ENCODE measurements at places on chromosomes 4 and X.

DNA sequence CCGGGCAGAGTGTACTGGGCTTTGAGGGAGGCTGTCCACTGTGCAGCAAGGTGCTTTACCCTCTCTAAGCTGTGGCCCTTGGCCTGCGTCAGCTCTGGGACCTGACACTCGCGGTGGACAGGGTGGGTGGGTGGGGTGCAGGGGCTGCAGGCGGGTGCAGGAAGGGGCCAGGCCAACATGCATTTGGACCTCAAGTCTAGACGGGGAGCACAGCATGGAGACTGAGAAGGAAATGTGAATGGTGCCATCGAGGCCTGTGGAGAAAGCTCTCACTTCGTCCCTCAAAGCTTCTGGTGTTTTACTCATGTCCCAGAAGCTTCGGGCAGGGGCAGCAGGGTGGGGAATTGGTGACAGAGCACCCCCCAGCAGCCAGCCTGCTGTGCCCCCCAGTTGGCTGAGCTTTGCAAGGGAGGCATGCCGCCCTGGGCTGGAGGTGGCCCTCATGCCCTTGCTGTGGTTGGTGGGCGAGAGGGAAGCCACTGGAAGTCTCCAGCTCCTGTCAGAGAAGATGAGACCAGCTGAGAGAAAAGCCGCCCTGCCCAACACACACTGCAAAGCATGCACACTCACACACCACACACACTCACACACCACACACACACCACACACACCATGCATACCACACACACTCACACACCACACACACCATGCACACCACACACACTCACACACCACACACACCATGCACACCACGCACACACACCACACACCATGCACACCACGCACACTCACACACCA is 12.3 kb downstream of the PNMA6E start:
- DNase-seq = no peak

DNA sequence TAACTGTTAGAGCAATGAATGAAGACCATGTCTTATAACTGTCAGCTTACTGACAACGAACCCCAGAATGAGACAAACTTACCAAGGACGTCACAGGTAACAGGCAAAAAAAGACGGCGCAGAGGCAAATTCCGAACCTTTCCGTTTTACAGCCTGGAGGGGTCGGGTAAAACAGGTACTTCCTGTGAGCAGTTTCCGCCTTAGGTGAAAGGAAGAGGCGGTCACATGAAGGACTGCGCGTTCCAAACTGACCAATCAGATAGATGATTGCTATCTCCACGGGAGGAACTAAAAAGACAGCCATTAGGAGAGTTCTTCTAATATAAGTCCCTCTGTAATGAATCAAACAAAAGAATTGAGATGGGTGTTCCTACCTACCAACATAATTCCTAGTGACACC is at the start of gene COX7B2:
TSS of gene COX7B2 (minus strand) at position 168 of the 400 bp plus-strand sequence. CDS start 174,053 bp downstream, outside the sequence.
- DNase-seq = no peak

DNA sequence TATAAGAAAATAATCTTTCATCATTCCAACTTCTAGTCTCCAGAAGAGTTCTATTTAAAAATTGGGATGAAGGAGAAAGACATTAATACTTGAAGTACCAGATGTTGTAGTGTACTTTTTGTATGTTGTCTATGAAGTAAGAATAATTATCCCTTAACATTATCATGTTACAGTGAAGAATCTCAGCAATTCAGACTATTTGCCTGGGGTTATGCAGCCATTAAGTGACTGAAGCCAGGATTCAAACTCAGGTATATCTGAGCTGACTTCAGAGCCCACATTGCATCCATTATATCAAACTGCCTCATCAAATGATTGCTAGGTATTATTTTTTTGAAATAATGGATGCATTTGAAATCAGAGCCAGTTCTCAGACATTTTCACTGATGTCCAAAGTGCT is 76.1 kb upstream of the FHDC1 start:
- DNase-seq = no peak

DNA sequence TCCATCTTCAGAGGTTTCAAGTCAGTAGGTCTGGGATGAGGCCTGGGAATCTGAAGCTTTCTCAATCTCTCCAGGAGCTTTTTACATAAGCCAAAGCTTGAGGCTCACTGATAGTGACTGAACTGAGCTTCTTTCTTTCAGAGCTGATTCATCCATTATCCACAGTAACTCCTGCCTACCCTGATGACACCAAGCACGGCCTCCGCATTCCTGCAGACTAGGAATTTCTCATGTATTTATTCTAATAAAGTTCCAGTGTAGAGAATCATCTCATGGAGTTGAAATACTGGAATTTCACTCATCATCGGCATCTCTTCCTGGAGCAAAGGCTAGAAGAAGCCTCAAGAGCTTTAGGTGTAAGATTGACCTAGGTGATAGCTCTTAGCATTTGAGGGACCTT is 12.1 kb upstream of the DCTD start:
- no peak for DNase-seq

DNA sequence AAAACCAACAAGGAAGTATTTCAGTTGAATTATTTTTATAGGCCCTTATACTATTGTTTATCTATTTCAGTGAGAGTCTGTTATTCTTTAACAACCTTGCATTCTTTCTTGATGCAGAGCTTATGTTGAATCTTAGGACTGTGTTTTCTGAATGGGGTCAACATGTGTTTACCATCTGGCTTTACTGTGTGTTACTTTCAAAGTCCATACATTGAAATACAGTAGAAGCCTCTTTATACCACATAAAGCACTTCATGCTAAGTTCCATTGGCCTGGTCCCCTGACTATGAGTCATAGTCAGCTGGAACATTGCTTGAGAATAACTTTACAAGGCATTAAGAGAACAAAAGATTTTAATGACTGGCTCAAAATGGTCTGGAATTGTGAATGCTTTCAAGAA is 152.6 kb downstream of the GASK1B start:
- no peak for DNase-seq

DNA sequence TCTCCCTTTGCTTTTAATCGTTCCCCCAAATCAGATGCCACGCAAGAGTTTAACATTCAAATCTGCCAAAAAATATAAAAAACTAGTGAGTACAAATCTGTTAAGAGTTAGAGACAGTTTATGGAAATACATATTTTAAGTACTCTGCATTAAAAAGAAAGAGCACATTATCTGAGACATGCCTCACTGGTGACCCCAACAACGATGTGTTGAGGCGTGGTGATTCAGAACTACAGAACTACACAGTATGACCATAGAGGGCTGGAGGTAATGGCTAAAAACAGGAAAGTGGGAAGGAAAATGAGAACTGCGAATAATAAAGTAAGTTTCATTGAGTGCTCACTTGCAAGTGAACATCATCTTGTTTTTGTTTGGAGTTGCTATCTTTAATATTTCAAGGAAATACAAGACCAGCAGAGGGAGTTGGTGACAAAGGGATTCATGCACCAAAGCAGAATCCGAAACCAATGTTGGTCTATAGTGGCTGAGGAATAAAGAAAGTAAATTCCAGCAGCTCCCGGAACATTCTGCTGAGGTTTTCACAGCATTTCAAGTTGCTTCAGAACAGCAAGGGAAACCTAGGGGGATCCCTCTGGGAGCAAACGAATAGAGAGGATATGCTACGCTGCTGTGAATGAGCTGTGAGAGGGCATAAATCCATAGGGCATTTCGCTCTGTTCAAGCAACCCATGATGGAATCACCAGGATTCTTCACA is 92.2 kb downstream of the DCHS2 start:
- no peak for DNase-seq

DNA sequence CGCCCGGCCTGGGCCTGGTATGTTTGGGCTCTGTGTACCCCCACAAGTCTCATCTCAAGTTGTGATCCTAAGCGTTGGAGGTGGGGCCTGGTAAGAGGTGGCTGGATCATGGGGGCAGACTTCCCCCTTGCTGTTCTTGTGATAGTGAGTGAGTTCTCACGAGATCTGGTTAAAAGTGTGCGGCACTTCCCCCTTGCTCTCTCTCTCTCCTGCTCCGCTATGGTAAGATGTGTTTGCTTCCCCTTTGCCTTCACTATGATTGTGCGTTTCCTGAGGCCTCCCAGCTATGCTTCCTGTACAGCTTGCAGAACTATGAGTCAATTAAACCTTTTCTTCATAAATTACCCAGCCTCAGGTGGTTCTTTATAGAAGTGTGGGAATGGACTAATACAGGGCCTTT is 53.0 kb downstream of the CHST7 start:
- DNase-seq = no peak

DNA sequence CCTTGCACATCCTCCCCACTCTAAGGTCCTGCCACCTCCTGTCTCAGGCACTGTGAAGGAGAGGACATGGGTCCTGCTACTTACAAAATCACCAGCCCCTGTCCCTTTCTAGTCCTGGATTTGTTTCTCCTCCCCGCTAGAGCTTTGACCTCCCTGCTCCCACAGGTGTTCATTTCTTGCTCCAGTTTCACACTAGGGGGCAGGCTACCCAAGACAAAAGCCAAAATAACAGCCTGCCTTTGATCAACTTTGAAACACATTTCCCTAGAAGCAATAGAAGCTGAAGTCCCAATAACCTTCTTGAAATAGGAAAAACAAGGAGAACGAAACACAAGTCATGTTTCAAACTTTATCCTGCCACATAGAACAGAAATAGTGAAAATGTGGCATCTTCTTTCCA is 164.4 kb downstream of the QDPR start:
- DNase-seq = no peak

DNA sequence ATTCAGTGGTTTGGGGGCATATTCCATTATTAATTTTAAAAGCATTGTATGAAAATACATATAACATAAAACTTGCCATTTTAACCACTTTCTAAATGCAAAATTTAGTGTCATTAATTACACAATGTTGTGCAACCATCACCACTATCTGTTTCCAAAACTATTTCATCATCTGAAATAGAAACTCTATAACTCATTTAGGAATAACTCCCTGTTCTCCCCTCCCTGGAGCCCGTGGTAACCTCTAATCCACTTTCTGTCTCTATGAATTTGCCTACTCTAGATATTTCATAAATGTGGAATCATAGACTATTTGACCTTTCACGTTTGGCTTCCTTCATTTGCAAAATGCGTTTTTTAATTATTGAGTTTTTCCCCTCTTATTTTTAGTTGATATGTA is 101.4 kb upstream of the GPC4 start:
- no peak for DNase-seq

DNA sequence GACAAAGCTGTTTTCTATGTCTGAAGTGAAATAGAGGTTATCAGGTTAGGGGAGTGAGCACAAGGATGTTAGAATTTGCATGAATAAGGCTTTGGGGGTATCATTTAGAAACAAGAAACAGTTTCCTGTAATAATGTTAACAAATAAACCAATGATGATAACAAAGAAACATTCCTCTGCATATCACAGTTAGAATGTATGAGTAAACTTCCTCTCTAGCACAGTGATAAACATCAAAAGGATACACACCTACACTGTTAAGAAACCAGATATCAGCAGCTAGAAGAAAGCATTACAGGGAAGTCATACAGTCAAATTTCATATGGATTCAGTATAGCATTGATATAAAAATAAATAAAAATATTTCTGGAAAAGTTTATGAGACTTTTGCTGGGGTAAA is 340.0 kb upstream of the MAGEB16 start:
- no peak for DNase-seq

DNA sequence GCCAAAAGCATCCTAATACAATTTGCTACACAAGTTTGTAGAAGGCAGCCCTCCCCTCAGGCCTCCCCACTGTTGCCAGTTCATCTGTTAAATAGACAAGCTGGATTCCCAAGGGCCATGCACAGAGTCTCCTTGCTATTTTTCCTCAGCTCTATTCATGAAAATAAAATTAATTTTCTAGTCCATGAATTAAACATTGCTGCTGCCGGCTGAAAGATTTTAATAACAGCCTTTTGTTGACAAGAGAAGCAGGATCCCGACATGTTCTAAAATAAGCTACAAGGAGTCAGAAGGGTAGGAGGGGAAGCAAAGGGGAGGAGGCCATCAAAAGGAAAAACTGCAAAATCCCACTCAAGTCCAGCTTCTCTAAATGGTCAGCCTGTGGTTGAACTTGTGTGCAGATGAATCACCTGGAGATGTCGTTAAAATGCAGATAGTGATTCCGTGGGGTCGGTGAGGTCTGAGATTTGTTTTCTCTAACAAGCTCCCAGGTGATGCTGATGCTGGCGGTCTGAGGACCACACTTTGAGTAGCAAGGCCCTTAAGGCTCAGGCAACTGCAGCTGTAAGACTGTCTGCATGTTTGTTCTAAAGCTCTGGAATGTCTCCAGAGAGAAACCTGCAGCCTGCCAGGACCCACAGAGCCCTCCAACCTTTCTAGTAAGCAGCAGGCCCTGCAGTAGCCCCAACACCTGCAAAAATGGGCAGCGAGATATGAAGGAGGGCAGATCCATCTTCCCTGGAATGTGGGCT is 9.4 kb downstream of the SCD5 start:
- DNase-seq = no peak

GRCh38 chr4:174117445-174117844 is 166.0 kb downstream of the FBXO8 start:
- DNase-seq = no peak

- no peak for DNase-seq
These were observed 293.5 kb downstream of the GBA3 start for GRCh38 chr4:22986262-22986661.

- DNase-seq = no peak
These were observed 35.2 kb downstream of the SLC25A5 start for GRCh38 chrX:119503484-119503861.

DNA sequence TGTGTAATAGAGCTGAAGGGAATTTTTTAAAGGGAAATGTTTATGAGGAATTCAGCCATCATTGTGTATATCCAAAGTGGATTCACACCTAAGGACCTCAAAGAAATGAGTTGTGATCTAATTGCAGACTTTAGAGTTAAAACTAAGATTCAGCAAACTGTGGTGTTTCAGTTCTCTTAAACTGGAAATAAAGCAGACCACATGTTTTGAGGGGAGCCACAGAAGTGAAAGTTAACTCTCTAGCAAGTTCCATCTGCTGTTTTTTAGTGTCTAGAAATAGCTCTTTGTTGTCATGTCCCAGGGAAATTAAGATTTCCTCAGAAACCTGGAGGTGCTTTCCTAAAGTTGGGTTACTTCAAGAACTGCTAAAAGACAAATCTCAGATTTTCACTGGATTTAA is 97.3 kb upstream of the DDX3X start:
- no peak for DNase-seq
